Retina (tissue), 1 donor: ENCODE measurements at places on chromosomes 3 and 15.

- no peak for DNase-seq
Observed at GRCh38 chr3:122232485-122232884, 49.0 kb downstream of the CASR start.

GRCh38 chr3:8988384-8988655 is 25.0 kb upstream of the RAD18 start:
- no peak for DNase-seq

- no peak for DNase-seq
Observed at GRCh38 chr15:58148633-58149445, 10.7 kb downstream of the AQP9 start.

- DNase-seq = no peak
Observed at GRCh38 chr3:60536420-60536819, 714.8 kb downstream of the FHIT start.

GRCh38 chr3:178159691-178160220 is 376.5 kb upstream of the KCNMB2 start:
- DNase-seq = no peak
